ENCODE measurements at places on chromosomes 5 and 9.

DNA sequence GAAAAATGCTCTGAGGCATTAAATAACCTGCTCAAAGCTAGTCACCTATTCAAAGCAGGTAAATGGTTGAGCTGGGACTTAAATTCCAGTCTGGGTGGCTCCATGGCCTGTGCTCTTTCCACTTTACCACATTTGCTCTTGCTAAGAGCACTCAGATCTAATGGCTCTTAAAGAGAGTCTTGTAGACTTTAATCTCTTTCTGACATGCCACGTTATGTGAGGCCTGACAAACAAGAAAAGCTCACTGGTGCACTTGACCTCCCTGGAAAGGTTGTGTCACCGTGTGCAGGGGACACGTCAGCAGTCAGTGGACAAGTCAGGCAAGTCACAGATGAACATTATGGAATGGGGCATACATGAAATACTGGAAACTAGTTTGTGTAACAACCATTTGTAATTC is 129.9 kb upstream of the RPS23 start:
- DNase-seq: no peak

- no peak for DNase-seq
These were observed 420.2 kb downstream of the AGTPBP1 start for GRCh38 chr9:85321561-85321960.

GRCh38 chr5:549229-549628 is 25.0 kb upstream of the SLC9A3 start:
- no peak for DNase-seq

DNA sequence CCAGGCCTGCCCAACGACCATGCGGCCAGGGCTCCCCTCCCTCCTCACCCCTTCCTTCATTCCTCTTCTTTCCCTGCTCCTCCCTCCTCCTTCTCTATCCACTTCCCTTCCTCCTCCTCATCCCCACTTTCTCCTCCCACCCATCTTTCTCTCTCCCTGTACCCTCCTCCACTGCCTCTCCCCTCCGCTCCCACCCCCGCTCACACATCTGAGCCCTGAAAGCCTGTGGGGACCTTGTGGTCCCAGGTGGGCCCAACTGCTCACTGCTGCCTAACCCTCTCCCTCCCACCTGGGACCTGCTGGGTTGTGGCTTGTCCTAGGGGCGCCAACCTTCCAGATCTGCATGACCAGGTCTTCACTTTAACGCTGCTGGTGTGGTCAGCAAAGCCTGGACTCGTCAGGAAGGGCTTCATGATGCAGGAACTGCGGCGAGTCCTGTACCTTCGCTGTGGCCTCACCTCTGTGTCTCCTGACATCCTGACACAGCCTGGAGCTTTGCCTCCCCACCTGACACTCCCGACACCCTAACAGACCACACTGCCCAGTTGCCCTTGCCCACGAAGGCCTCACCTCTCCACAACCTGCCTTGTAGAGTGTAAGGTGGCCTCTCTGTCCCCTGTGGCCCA is 34.6 kb downstream of the C5orf15 start:
- DNase-seq: no peak

- no peak for DNase-seq
These were observed 86.6 kb upstream of the SLC25A48 start for GRCh38 chr5:135747824-135748223.

GRCh38 chr9:112249277-112249676 is 74.2 kb upstream of the SUSD1 start:
- DNase-seq: no peak

DNA sequence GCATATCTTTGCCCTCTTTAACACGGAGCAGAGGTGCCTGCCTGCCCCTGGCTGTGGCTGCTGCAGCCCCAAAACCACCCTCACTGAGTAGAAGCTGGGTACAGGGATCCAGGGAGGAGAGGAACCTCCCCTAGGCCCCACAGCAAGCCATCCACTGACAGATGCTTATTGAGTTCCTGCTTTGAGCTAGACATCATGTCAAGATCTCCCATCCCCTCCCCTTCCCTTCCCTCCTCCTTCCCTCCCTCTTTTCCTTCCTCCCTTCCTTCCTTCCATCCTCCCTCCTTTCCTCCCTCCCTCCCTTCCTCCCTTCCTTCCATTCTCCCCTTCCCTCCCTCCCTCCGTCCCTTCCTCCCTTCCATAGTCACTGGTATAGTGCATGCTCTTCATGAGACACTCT is 29.3 kb downstream of the GOLGA2 start:
- DNase-seq: no peak

GRCh38 chr5:98368141-98368540 is 405.3 kb upstream of the RGMB start:
- no peak for DNase-seq

- no peak for DNase-seq
These were observed 52.3 kb upstream of the JMY start for GRCh38 chr5:79183617-79184016.

- no peak for DNase-seq
These were observed 13.8 kb downstream of the LEAP2 start for GRCh38 chr5:132887283-132887682.

DNA sequence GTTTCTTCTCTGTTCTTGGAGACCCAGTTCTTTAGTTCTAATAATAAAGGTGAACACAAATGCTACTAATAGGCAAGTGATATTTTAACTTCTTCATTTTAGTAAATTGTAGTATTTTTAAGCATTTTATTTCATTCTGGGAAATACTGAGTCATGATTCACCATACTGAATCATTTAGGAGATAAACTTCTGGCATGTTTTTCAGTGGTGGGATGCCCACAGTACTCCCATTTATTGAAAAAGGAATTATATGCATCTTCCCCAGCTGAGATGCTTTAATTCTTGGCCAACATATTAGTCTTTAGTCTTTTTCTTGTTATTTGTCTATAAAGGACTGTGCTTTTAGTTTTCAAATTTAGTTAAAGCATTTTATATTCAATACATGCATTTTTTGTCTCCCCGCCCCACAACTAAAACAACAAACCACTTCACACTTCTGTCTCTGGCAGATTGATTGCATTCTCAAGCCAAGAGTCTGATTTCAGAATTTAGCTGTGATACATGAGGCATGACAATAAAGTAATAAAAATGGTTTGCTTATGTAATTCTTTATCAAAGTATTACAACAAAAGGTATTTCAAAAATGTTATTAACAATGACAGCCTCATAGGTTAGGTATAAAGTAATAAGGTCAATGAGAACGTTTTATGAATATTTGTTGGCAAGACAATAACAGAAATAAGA is 125.2 kb upstream of the CDH18 start:
- DNase-seq: no peak

DNA sequence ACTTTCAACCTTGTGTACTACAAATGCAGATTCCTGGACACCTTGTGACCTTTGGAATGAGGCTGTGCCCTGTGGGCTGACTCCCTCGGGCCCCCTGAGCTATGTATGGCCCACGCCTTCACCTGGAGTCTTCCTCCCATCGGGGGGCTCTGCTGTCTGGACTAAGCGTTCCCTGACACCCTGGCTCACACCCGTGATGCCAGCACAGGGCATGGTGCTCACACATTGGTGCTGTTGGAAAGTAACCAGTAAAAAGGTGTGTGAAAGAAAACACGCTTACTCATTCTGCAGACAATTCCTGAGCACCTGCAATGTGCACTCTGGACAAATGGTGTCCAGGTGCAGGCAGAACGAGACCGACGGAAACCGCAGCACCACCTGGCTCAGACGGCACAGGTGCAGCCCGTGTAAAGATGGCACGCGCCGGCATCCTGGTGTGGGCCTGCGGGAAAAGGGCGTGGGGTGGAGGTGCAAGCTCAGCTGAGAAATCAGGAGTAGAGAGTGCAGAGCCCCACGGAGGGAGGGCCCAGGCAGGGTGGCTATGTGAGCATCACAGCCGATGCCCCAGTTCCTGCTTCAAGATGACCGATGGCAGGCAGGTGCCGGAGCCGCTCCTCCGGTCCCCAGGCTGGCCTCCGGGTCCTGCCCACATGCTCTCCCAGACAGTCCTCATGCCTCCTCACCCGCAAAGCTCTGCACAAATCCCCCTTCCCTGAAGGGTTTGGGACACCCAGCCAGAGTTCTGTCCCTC is 11.0 kb downstream of the LPCAT1 start:
- no peak for DNase-seq

- DNase-seq: no peak
These were observed 108.3 kb downstream of the CDH6 start for GRCh38 chr5:31301833-31302232.

DNA sequence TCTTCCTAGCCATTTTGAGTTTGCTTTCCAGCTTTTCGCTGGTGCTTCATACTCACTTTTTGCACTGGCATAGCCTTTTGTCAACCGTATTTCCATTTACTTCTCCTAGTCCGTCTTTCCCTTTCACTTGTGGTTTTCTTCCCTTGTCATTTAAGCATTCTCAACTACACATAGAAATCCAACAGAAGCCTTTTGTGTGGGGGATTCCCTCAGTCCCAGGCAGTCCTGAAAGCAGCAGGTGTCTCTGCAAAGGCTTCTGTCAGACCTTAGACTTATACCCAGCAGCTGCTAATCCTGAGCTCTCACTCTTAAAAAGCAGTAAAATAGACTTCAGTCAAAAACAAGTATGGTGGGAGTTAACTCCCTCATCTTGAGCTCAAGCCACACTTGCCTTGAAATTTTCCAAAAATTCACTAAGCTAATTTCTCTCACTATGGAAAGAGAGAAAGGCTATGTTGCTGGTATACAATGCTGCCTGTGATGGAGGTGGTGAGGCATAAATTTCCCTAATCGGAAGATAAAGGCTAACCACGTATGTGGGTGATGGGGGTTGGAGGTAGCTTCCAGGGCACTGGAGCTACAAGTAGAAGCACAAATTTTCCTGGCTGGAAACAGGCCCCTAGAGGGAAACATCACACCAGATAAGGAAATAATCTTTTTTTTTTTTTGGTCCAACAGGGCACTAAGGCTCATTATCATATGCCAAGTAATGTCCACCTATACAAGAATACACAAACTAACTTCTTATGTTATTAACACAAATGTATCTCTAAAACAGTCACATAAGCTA is 34.8 kb upstream of the IFNK start:
- no peak for DNase-seq

- no peak for DNase-seq
These were observed 377.6 kb downstream of the BRINP1 start for GRCh38 chr9:118991366-118992285.

DNA sequence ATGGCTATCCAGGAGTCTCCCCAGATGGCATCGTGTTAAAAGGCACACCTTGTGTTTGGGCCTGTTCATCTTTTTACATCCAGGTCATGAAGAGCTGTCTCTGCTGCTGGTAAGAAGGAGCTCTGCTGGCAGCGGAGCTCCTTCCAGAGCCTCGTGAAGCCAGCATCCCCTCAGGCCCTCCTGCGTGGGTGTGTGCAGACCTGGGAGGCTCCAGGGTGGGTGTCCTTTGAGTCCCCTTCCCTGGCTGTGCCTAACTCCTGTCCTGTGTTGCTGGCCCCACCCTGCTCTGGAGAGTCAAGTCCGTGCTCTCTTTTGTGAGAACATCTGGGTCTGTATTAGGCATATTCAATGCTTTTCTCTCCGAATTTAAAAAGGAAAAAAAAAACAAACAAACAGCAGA is 149.6 kb upstream of the IRX2 start:
- no peak for DNase-seq

- DNase-seq: no peak
These were observed 76.8 kb downstream of the ZDHHC21 start for GRCh38 chr9:14616188-14616982.

- no peak for DNase-seq
These were observed 121.1 kb upstream of the TRIM32 start for GRCh38 chr9:116565986-116566385.

DNA sequence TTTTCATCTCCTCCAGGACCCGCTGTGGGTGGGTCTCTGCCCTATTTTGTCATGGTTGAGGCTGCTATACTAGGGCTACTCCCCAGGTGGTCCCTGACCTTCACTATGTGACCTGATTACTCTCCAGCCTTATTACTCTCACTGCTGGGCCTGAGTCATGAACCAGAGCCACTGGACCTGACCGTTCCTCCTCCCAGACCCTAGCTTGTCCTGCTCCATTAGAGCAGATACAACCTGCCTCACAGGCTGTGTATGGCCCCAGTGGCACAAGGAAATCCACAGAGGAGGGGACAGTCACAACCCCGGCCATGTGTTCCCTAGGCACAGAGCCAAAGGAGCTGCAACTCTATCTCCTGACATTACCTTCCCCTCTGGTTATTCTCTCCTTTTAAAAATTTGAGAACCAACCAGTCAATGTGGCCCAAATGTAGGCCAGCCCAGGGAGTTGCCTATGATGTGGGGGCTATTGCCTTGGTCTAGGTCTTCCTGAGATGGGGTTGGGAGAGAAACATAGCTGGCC is 96.0 kb upstream of the FSTL4 start:
- DNase-seq: no peak

DNA sequence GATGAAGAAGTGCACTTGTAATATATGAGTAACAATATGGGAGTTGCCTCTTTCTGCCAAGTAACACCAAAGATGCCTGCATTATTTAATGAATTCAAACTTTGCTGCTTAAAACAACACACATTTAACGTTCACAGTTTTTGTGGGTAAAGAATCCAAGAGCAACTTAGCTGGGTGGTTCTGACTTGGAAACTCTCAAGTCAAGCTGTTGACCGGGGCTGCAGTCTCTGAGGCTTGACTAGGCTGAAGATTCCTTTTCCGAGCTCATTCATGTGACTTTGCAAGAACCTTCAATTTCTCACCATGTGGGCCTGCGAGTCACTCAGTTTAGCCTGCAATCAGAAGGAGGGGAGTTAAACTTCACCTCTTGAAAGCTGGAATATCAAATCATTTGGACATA is 53.0 kb upstream of the TRPC7 start:
- no peak for DNase-seq

DNA sequence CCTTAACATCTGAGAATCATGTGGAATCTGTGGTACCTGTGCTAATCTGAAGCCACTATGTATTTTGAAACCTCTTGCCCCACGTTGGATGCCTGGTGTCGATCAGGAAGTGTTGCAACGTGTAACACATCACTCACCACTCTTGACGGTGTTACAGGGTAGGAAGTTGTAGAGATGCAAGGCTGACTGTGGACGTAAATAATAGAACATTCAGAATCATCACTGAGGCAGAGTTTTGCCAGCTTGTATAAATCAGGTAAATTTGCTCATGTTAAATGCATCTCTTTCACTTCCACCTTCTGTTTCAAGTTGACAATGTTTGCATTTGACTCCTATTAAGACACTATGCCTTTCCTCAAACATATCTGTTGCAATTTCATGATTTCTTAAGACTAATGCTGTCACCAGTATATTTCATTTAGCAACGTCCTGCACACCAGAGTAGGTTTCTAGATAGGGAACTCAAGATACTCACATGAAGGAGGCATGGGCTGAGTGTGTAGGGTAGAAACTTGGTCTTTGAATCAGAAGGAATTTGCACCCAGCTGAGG is 38.1 kb downstream of the BASP1 start:
- DNase-seq: no peak

GRCh38 chr9:18837402-18837801 is 195.6 kb downstream of the SAXO1 start:
- DNase-seq: no peak

DNA sequence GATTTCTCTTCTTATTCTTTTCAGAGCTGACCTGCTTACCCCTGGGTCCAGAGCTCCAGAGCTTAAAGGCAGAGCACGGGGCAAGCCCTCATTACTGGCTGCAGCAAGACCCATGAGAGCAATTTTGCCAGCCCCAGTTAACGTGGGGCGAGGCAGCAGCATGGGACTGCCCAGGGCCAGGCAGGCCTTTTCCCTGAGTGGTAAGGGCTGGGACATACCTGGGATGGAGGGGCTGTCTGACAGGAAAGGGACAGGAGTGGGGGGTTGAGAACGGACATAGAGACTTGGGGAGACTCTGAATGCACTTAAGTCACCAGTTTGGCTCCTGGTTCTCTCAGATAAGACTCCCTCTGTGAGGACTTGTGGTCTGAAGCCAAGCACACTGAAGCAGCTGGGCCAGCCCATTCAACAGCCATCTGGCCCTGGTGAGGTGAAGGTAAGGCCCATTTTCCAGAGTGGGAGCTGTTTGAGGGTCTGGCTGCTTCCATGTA is 26.2 kb downstream of the HMGXB3 start:
- no peak for DNase-seq
